ENCODE measurements at places on chromosomes 6 and 20.

- DNase-seq = peak; percentile 63
Observed at GRCh38 chr6:132218059-132218696, 183.1 kb downstream of the MOXD1 start.

DNA sequence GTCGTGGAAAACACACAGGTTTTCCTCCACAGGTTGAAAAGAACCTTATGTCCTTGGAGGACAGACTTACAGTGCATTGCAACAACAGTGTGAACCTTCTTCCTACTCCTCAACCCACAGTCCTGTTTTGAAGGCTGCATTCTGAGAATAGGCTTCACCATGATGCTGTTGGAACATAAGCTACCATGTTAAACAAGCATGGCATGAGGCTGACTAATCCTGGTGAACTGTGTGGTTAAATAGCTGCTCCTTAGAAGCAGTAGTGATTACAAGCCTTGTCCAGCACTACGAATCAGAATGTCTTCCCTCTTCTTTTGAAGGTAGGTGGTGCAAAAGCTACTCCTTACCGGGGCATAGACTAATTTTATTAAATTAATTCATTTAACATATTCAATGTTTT lies 368.5 kb upstream of the EPHA7 start:
- no peak for DNase-seq

- peak; percentile 72 for DNase-seq
Observed at GRCh38 chr6:16925461-16925860, 164.2 kb upstream of the ATXN1 start.

- DNase-seq = peak; percentile 21
Observed at GRCh38 chr6:143878272-143878760, 14.0 kb downstream of the ZC2HC1B start.

GRCh38 chr6:100126790-100127484 lies 132.9 kb upstream of the MCHR2 start:
- peak; percentile 24 for DNase-seq

DNA sequence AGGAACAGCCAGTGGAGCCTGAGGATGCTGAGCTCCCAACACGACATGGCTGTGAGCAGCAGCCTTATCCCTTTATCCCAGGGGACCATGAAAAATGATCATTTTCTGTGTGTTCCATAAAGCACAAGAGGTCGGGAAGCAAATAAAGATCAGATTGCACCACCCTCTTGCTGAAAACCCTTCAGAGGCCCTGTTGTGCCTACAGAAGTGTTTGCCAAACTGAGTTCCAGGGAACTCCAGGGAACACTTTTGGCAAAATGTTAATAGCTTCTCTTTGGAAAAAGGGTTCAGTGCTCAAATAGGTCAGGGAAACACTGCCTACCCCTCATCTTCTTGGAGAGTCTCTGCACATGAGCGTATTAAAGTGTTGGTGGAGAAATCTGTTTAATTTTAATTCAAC lies 24.4 kb downstream of the ARMC2 start:
- DNase-seq = no peak

GRCh38 chr6:113858480-113859348 lies 1.6 kb downstream of the MARCKS start:
- peak; percentile 89 for DNase-seq

DNA sequence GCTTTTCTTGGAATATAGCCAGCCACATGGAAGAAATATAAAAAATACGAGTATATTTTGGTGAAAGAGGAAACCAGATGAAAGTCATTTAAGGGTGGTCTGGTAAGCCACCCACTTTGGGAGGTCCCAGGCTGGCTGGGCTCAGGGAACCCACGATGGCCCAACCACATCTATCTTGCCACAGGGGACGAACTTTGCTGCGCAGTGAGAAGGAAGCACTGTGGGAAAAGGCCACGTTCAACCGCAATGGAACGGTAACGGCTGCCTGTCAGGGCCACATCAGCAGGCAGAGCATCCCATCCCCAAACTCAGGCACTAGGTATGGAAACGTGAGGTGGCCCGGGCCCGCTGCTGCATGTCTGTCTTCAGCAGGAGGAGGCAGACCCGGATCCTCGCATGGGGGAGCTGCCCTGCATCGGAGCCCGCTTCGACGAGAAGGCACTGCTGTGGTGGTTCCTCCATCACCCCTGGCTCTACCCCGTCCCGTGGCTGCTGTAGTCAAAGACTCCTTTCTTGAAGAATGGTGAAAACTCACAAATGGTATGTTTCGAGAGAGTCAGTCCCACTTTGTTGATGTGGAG lies 300.4 kb downstream of the KIF16B start:
- DNase-seq = no peak

DNA sequence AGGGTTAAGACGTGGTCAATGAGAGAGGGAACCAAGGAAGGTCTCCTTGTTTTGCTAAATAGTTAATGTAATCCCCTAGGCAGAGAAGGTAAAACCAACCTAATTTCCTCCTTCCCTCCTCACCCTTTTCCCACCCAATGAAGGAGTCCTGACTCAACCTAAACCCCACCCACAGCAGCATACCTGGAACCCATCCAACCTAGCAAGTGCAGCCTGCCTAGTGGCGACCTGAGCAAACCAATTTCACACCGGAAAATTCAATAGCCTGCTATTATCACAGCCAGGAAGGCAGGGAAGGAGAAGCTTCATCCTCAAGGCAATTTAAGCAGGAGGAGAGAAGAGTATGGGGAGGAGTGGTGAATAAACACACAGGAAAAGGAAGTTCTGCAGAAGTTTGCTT lies 46.9 kb downstream of the OSTM1 start:
- peak; percentile 14 for DNase-seq

GRCh38 chr6:88612631-88613030 lies 350.8 kb downstream of the RNGTT start:
- no peak for DNase-seq

Measured in EH (cell line).